ENCODE measurements at places on chromosomes 5 and 9. TPM values are rescaled to one million over a fixed set of nuclear protein-coding genes. Genes with fewer than 3 reads are reported as not detected.

The PIP5K1B gene
- total RNA-seq = 5.0 TPM

The IFNA21 gene
- not detected for total RNA-seq

The LCN2 gene
- total RNA-seq = 14.6 TPM

The HSPB3 gene
- total RNA-seq = 15.3 TPM

The CATSPER3 gene
- total RNA-seq = not detected

The KIF12 gene
- total RNA-seq = 2.3 TPM
